Hematopoietic multipotent progenitor cell treated with erythropoietin and hydrocortisone succinate and interleukin-3 and kit ligand, for 6 days (in vitro differentiated cells): ENCODE measurements at places on chromosomes 12 and 14.
A peak's percentile ranks its signal among the peaks of the same experiment; 100 is the strongest.

GRCh38 chr14:22118899-22119477 lies 445.4 kb upstream of the OR4E1 start:
- no peak for DNase-seq

- no peak for DNase-seq
These were observed 17.8 kb downstream of the EFCAB11 start for GRCh38 chr14:89936654-89937185.

GRCh38 chr12:111186347-111186746 lies 182.5 kb downstream of the PHETA1 start:
- DNase-seq: no peak

GRCh38 chr12:132398386-132398991 lies 69.1 kb upstream of the GALNT9 start:
- DNase-seq: no peak

GRCh38 chr12:15788233-15789219 lies 662 bp downstream of the EPS8 start:
- peak; percentile 29 for DNase-seq

DNA sequence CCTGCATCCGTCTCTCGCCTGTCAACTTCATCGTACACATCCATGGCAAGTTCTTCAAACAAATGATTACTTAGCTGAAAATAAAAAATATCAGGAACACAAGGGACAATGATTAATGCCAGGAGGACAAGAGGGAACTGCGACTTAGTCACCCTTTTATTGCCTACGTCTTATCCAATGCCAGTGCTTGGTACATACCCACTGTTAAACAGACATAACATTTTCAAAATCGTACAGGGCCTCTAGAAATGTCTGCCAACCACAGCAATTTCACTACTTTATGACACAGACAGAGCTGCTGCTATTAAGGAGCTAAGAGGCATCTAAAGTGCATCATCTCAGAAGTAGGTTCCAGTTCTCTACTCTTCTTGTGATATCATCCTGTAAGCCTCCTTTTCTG lies 34.6 kb downstream of the GIT2 start:
- DNase-seq: no peak

- no peak for DNase-seq
These were observed 518.1 kb downstream of the TMEM121 start for GRCh38 chr14:106044515-106044914.

DNA sequence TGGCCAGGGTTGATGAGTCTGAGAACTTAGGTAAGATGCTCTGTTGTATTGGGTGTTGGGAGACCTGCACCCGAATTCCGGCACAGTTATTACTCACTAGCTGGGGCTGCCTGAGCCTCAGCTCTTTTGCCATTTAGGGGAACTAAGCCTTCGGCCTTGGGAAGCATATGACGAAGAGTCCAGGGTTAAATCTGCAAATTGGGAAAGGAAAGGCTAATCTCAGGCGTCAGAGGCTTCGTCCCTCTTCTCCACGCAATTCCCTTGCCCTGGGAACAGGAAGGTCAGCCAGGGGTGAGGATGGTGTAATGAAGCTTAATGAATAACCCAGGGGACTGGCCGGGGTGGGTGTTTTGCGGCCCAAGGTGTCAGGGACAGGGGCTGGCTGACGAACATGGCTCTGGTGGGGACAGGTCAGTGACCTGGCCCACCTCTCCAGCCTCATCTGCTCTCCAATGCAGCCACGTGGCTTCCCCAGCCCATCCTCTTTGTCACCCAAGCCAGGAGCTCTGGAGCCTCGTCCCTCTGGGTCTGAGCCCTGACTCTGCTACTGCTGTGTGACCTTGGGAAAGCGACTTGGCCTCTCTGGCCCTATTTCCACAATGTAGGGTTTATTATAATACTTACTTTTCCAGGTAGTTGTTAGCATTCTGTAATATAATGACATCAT lies 3.8 kb upstream of the SDSL start:
- no peak for DNase-seq

GRCh38 chr14:92437729-92438285 lies 75.8 kb upstream of the RIN3 start:
- no peak for DNase-seq

DNA sequence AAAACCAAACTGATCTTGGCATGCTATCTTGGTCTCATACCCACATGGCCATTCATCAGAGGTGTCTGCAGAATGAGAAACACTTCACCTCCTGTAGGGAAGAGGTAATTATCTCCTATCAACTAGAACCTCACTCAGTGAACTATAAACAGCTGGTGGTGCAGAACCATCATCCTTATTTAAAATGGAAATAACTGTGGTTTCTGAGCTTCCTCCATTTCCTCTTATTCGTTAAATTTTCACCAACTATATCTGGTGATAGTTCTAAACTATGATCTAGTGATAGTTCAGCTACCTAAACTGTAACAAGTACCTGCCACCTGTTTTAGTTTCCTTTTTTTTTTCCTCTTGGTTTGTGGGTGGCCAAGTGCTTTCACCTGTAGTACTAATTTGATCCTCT lies 218.5 kb downstream of the FUT8 start:
- no peak for DNase-seq

GRCh38 chr12:130521375-130522124 lies 183.9 kb downstream of the PIWIL1 start:
- no peak for DNase-seq

- no peak for DNase-seq
These were observed 245.1 kb upstream of the AVPR1A start for GRCh38 chr12:63396135-63396534.

GRCh38 chr14:62381311-62382070 lies 619.3 kb downstream of the SNAPC1 start:
- DNase-seq: no peak

GRCh38 chr12:53352331-53353256 lies 16.4 kb upstream of the SP7 start:
- DNase-seq: peak; percentile 95

DNA sequence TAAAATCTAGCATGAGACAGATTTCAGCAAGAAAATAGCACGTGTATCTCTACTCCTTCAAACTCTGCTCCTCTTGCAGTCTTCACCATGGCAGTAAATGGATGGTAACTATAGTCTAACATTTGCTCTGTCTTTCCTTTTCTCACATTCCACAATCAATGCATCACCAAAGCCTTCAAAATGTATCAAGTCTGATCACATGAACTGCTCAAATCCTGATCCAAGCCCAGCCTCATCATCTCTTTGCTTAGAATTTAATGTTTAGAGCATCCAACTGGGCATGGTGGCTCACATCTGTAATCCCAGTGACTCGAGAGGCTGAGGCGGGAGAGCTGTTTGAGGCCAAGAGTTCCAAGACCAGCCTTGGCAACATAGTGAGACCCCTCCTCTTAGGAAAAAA lies 45.9 kb downstream of the CDK17 start:
- DNase-seq: no peak

DNA sequence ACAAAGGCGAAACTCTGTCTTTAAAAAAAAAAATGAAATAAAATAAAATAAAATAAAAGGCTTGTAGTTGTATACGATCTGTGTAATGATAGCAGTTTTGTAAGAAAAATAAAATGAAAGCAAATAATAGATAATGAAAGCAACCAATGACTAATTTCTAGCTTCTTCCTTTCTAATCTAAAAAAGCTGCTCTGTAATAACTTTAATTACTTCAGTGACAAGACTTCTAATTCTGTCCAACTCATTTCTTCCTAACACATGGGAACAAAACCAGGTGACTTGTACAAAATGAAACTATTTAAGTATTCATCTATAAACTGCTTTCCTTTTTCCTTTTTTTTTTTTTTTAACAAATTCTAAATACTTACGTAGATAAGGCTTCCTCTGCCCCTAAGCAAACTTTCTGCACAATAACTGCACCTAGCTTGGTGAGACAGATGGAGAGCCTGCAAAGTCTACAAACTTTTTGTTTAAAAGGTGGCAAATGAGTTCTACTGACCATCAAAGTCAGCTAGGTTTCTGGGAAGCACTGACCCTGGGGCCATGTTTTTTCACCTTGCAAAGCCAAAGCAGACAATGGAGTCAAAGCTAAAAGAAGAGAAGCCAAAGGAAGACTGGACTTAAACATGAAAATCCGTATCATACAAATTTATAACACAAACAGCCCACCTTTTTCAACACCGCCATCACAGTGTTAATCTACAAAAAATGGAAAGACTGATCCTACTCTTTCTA lies 28.2 kb downstream of the DENND5B start:
- DNase-seq: no peak

DNA sequence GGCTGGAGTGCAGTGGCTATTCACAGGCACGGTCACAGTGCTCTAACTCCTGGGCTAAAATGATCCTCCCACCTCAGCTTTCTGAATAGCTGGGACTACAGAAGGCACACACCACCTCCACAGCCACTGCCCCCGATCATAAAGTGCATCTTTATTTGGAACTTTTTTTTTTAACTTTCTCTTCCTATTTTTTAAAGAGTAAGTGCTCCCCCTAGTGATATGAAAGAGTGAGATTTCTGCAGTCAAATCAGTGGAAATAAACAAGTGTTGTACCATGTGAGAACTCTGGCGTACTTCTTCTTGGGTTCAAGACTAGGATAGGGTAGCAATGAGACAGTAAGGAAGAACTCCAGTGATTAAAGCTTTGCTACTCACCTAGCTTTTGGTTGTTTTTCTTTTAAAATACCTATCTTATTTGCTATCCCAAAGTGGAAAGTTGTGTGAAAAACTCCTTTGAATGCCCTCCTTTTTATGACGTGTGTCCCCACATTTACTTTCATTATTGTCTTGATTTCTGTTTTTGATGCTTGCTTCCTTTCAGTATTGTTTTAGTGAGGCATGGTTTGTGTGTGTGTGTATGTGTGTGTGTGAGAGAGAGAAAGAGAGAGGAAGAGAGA lies 6.6 kb downstream of the PPP4R4 start:
- peak; percentile 76 for DNase-seq

GRCh38 chr12:56836800-56837663 lies 73.9 kb downstream of the HSD17B6 start:
- DNase-seq: peak; percentile 21

- DNase-seq: no peak
These were observed 67.4 kb downstream of the DAD1 start for GRCh38 chr14:22521449-22522239.

DNA sequence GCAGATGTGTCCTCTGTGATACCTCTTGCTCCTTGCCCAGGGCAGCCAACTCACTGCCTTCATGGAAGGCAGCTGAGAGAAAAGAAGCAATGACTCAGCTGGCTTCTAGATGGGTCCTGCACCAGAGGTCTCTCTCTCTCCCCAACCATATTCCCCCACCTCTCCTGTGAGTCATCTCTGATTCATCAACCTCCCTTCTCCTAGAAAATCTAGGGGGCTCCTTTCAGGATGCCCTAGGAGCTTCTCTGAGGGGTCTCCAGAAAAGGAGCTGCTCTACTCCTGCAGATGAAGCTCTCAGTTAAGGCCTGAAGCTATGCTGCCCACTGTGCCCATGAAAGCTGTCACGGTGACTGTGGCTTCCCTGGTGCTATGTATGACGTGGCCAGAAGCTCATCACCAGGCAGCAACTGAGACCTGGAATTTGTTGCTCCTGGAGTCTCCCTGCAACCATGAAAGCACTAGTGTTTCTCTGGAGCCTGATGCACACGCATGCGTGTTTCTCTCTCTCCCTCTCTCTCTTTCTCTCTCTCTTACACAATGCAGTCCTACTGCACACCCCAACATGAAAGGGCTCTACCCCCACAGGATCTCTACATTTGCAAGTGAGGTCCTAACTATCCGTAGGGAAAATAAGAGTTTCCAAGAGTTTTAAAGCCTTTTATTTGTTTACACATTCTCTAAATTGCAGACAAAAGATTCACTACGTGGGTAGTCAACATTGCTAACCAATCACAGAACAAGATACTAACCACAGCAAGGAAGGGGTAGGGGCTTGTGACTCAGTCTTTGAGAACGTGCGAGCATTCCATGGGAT lies 285.3 kb downstream of the DPF3 start:
- DNase-seq: peak; percentile 2

DNA sequence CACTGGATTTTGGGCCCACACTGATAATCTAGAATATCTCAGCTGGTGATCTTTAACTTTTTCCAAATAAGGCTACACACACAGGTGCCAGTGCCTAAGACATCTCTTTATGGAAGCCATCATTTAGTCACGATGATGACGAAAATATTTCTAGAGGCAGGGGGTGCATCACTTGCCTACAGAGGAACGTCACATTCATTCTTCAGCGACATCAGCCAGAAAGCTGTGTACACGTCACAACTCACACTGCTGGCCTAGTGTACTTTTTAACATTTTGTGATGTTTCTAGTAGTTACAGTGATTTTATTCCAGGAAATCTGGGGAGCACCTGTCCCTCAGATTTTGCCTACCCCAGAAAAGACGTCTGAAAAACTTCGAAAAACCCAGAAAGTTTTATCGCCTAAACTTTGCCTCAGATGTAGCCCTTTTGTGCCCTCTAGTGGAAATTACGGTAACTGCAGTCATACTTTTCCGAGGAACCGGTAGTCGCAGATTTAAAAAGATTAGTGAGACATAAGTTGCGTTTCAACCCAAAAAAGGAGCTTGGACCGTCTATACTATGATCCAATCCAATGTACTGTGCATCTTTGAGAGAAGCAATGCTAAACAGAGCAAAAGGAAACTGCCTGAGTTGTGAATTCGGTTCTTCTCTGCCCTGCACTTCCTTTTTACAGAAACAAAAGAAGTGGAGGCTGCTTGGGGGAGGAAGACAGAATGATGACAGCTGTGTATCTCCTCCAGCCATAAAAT lies 64.3 kb upstream of the STON2 start:
- DNase-seq: peak; percentile 86

DNA sequence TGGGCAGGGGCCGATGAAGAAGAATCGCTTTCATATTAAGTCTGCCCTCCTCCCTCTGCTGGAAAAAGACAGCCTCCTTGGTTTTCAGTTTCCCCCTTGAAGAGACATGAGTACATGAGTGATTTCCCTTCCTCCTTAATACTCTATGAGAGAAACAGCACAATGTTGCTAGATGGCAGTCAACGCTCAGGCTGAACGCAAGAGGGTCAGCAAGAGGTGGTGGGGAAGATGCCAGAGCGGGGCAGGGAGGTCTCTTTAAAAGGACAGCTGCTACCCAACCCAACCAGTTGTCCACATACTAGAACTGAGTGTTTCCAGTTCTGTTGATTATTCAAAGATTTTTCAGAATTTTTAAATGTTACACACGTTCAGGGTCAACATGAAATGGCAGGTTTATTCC lies 22.8 kb downstream of the CRACR2A start:
- no peak for DNase-seq

- peak; percentile 41 for DNase-seq
These were observed 23.6 kb upstream of the USP44 start for GRCh38 chr12:95574799-95575452.

- DNase-seq: peak; percentile 80
These were observed 239.1 kb downstream of the SSPN start for GRCh38 chr12:26434299-26435068.

- peak; percentile 61 for DNase-seq
These were observed 75.2 kb upstream of the TMCC3 start for GRCh38 chr12:94725375-94726168.

- DNase-seq: no peak
These were observed at the start of gene KRT6A for GRCh38 chr12:52493172-52493571. KRT6A (minus strand) TSS chr12:52493257; CDS start chr12:52493188, 69 bp downstream.

- peak; percentile 46 for DNase-seq
These were observed 635 bp downstream of the LTA4H start for GRCh38 chr12:96034621-96035282.
